ENCODE measurements at places on chromosomes 3 and 15.

DNA sequence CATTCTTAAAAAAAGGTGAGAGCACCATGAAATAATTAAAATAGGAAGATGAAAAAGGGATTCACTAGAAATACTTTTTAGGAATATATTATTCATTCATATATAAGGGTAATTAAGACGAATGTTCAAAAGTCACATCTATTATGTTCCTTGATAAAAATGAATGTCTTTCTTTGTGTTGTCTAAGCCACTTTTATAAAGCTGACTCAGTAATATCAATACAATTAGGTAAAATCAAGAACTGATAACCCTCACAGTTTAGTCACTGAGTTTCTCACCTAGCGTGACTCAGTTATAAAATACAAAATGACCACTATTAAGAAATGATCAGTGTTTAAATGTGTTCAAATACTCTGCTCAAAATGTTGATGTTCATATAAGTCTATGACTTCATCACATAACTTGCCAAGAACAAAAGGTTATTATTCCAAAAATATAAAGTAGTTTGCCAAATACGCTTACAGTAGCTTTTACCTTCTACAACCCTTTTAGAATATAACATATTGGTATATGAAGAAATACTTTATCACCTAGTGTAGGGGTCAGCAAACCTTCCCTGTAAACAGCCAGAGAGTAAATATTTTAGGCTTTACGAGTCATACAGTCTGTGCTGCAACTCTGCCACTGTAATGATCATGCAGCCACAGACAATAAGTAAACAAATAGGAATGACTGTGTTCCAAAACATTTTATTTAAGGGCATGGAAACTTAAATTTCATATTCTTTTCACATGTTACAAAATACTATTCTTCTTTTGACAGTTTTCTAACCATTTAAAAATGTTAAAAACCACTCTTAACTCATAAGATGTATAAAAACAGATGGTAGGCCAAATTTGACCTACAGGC lies 369.8 kb downstream of the TBC1D5 start:
- DNase-seq = no peak

DNA sequence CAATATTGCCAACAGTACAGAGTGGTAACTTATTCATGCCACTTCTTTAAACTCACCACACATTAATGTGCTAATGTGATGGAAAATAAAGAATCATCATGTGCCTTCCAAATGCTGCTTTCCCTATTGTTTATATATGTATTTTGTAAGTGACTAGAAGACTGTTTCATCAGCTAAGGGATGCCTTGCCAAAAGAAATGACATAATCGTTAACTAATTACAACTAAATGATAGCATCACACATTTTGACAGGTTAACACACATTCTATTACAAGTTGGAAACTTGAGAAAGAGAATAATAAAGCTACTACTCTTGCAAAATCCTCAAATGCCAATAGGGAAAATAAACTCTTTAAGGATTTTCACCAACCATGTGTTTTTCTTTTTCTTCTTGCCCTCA lies 329.9 kb upstream of the AGTR1 start:
- no peak for DNase-seq

- no peak for DNase-seq
These were observed 19.7 kb downstream of the RCN2 start for GRCh38 chr15:76951220-76951619.

- no peak for DNase-seq
These were observed 502.5 kb upstream of the NAALADL2 start for GRCh38 chr3:174356596-174356995.

GRCh38 chr3:27239951-27240350 lies 129.2 kb downstream of the NEK10 start:
- DNase-seq = no peak

GRCh38 chr3:98588065-98588464 lies 5.3 kb downstream of the CPOX start:
- peak; percentile 52 for DNase-seq

GRCh38 chr15:66758844-66759243 lies 56.8 kb downstream of the SMAD6 start:
- DNase-seq = no peak

DNA sequence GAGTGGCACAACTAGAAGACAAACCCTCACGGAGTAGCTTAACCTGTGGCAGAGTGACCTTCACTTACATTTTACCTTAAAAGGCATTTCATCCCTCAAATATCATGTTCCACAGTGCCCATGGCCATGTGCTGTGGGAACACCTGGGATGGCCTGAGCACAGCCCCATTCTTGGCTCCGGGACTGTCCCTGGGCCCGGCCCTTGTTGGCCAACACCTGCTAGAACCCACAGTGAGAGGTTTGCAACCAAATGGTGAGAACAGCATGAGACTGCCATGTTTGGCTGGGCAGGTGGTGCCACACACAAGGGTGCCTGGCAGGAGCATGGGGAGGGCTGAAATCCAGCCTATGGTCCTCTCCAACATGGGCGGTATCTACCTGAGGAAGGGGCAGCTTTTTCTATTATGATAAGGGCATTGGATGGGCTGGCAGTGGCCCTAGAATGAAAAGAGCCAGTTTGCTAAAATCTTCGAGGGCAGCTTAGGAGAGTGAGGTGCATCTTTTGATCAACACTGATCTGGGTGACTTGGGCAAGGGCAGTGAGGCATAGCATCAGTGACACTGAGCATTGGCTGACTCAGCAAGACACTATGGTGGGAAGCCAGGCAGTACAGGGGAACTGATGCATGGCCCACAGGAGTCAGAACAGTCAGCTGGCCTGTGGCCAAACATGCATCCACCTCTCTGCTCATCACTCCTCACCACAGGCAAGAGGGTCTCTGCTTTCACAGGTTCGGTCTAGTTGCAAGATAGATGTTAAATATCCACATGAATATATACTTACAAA lies 53.9 kb downstream of the SYNM start:
- DNase-seq = no peak

GRCh38 chr3:123126031-123126430 lies 59.2 kb downstream of the PDIA5 start:
- DNase-seq = no peak

DNA sequence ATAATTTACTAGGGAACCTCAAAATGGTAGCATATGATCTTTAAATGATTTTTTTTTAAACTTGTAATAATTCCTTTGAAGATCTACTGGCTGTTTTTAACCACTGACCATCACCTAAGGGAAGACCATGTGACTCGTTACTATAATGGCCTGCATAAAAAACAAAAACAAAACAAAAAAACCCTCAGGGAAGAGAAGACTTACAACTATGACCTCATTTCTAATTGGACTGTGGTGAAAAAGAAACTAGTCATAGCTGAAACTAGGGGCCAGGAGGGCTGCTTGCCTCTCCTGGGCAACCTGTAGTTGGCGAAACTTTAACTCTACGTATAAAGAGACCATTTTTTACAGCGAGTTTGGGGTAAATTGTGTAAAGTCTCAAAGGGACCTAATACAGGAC lies 23.0 kb downstream of the PAQR9 start:
- DNase-seq = no peak

GRCh38 chr15:50315814-50316630 lies 39.0 kb downstream of the GABPB1 start:
- DNase-seq = peak; percentile 63

GRCh38 chr3:179811321-179812095 lies 158.7 kb downstream of the USP13 start:
- no peak for DNase-seq

GRCh38 chr3:118772547-118773011 lies 262.1 kb downstream of the IGSF11 start:
- DNase-seq = no peak

Measured in hematopoietic multipotent progenitor cell treated with erythropoietin and hydrocortisone succinate and interleukin-3 and kit ligand, for 17 days (in vitro differentiated cells).